ENCODE measurements at places on chromosomes 2 and 18. TPM values are rescaled to one million over a fixed set of nuclear protein-coding genes. Genes with fewer than 3 reads are reported as not detected.

Gene LONRF2
- 0.40 TPM for total RNA-seq

Gene LOXHD1
- 2.1 TPM for total RNA-seq

Gene ZNF142
- 28.8 TPM for total RNA-seq

Gene RAPGEF4
- total RNA-seq: 0.77 TPM

Gene SLC5A7
- total RNA-seq: not detected

Gene COLEC12
- total RNA-seq: 88.8 TPM

DNA sequence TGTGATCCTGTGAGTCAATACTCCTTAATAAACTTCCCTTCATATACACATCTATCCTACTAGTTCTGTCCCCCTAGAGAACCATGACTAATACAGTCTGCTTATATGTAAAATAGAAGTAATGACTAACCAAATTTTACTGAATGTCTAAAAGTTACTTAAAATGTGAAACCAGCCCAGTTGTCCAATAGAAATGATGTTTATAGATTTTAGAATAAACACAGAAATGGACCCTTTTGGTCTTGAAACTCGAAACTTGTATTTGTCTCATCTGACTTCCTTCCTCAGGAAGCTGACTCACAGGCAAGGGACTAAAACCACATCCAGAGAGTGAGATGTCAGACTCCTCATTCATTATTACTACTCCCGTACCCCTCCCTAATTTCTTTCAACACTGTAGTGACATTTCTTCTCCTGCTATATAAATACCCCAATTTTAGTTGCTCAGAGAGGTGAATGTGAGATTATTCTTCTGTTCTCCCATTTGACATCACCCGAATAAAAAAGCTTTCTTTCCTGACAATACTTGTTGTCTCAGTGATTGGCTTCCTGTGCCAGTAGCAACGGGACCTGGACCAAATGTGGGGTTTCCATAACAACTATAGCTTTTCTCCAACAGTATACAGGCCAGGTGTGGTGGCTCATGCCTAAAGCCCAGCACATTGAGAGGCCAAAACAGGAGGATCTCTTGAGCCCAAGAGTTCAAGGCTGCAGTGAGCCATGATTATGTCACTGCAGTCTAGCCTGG lies 486.0 kb downstream of the ERBB4 start:
- no peaks in the 10 kb centered on the region for H3K27me3 ChIP-seq
- no peaks in the 10 kb centered on the region for H3K4me1 ChIP-seq
- H3K27ac ChIP-seq: no peak overlapping the region

- no peak for DNase-seq
- no peaks in the 10 kb centered on the region for H3K36me3 ChIP-seq
- H3K27ac ChIP-seq: no peak overlapping the region
- no peak overlapping the region for H3K4me3 ChIP-seq
Measured at GRCh38 chr2:38605298-38605830, 2.6 kb upstream of the HNRNPLL start.

GRCh38 chr2:7612969-7613368 lies 695.8 kb downstream of the RNF144A start:
- no peak overlapping the region for H3K27ac ChIP-seq
- H3K4me1 ChIP-seq: no peaks in the 10 kb centered on the region
- DNase-seq: no peak
- H3K4me3 ChIP-seq: no peak overlapping the region
- H3K27me3 ChIP-seq: no peaks in the 10 kb centered on the region

DNA sequence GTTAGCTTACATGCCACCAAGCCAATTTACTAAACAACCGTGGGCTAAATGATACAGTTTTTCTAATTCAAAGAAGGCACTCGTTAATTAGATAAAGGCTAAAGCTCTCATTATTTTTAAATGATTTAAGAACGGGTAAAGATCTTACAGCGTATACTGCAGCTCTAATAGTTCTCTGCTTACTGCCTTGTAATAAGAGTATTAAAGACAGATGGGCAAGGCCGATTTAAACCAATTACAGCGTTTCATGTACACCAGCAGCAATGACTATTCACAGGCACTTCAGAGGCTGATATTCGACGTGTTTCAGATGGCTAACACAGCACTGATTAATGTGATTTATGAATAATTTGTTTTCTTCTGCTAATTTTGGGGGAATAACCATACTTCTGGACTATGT lies 259.3 kb downstream of the ZNF407 start:
- H3K27me3 ChIP-seq: no peaks in the 10 kb centered on the region
- no peaks in the 10 kb centered on the region for H3K36me3 ChIP-seq
- peaks cover 3% of the 10 kb centered on the region for H3K4me1 ChIP-seq
- H3K4me3 ChIP-seq: no peak overlapping the region
- no peak overlapping the region for H3K27ac ChIP-seq
- no peak for DNase-seq

GRCh38 chr2:175372704-175373701 lies 191.5 kb upstream of the ATP5MC3 start:
- no peak overlapping the region for H3K27ac ChIP-seq
- no peaks in the 10 kb centered on the region for H3K36me3 ChIP-seq
- no peak overlapping the region for H3K4me3 ChIP-seq
- H3K4me1 ChIP-seq: no peaks in the 10 kb centered on the region
- no peak for DNase-seq

DNA sequence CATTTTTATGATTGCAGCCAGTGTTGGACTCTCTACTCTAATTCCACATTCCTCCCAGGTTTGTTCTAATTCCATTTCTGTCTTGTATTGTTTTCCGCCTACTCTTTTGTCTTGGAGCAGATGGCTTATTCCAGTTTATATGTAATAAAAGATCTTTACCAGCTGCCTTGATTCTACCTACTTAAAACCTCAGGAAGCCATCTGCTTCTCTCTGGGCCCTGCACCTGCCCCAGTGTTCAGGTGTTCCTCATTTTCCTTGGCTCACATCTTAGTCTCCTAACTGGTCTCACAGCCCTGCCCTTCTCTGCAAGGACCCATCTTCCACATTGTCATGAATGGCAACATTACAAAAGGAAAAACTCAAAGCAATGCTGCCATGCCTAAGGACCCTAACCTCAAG lies 21.0 kb upstream of the IL37 start:
- peaks cover 5% of the 10 kb centered on the region for H3K4me1 ChIP-seq
- no peaks in the 10 kb centered on the region for H3K27me3 ChIP-seq
- H3K27ac ChIP-seq: no peak overlapping the region
- no peak for DNase-seq
- no peaks in the 10 kb centered on the region for H3K36me3 ChIP-seq
- H3K4me3 ChIP-seq: no peak overlapping the region

- H3K36me3 ChIP-seq: no peaks in the 10 kb centered on the region
- no peak overlapping the region for H3K27ac ChIP-seq
- DNase-seq: no peak
- H3K4me1 ChIP-seq: no peaks in the 10 kb centered on the region
Measured at GRCh38 chr2:227827143-227827542, 13.5 kb downstream of the CCL20 start.

DNA sequence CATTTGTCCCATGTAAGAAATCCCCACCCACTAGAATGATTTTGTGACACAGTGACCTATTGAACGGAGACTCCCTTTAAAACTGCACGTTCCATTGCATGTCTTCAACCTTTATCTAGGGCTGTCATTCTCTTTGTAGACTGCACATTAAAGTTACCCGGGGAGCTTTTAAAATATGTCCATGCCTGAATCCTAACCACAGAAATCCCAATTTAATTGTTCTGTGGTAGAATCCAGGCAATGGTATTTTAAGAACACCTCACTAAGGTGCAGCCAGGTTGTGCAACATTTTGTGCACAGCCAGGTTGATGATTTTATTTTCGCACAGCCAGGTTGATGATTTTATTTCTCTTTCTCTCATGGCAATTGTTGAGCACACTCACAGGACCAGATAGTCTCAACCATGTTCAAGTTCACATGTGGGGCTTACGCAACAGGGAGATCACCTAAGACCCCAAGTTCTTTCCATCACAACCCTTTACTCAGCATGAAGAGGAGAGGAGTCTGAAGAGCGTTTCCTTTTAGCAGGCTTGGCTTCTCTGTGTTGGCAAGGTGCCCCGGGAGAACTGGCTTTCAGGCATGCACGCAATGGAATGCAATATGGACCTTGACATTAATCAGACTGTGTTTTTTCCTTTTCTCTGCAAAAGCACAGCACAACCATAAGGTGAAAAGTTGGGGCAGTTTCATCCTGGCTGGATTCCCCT lies 467.3 kb upstream of the ETAA1 start:
- H3K27ac ChIP-seq: no peak overlapping the region
- no peaks in the 10 kb centered on the region for H3K27me3 ChIP-seq
- DNase-seq: no peak
- H3K36me3 ChIP-seq: no peaks in the 10 kb centered on the region

GRCh38 chr2:144445196-144445595 lies 74.7 kb downstream of the ZEB2 start:
- peaks cover 42% of the 10 kb centered on the region for H3K27me3 ChIP-seq
- H3K4me3 ChIP-seq: no peak overlapping the region
- no peak for DNase-seq
- no peak overlapping the region for H3K27ac ChIP-seq

GRCh38 chr2:20322527-20323300 lies 27.9 kb downstream of the PUM2 start:
- peaks cover 75% of the 10 kb centered on the region for H3K36me3 ChIP-seq
- no peak for DNase-seq
- no peak overlapping the region for H3K27ac ChIP-seq

GRCh38 chr2:101120124-101120996 lies 30.8 kb downstream of the TBC1D8 start:
- no peaks in the 10 kb centered on the region for H3K4me1 ChIP-seq
- no peak overlapping the region for H3K4me3 ChIP-seq
- DNase-seq: no peak
- no peak overlapping the region for H3K27ac ChIP-seq
- H3K27me3 ChIP-seq: no peaks in the 10 kb centered on the region

- no peak overlapping the region for H3K4me3 ChIP-seq
- no peaks in the 10 kb centered on the region for H3K4me1 ChIP-seq
- DNase-seq: no peak
- no peaks in the 10 kb centered on the region for H3K36me3 ChIP-seq
Measured at GRCh38 chr2:107931412-107931811, 54.9 kb upstream of the SLC5A7 start.

GRCh38 chr2:54310311-54310710 lies 54.3 kb upstream of the TSPYL6 start:
- no peak overlapping the region for H3K27ac ChIP-seq
- no peak overlapping the region for H3K4me3 ChIP-seq
- no peaks in the 10 kb centered on the region for H3K36me3 ChIP-seq
- no peaks in the 10 kb centered on the region for H3K27me3 ChIP-seq

DNA sequence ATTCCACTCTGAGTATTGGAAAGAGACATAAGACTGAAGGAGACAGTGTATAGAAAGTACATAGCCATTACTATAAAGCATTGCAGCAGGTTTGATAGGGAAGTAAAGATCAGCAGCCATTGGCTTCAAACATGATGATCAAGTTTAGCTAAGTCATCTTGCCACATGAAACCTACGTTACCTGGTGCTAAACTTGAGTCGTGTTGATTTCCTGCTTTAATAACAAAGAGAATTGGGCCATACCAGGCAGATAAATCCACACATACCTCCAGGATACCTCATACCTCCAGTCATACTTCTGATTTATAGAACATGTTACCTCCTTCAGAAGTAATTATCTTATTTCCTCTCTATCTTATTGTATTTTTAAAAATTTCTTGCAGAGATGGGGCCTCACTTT lies 10.3 kb upstream of the KYNU start:
- no peak for DNase-seq
- no peak overlapping the region for H3K4me3 ChIP-seq
- H3K4me1 ChIP-seq: no peaks in the 10 kb centered on the region
- H3K36me3 ChIP-seq: no peaks in the 10 kb centered on the region
- H3K27me3 ChIP-seq: no peaks in the 10 kb centered on the region
- H3K27ac ChIP-seq: no peak overlapping the region

GRCh38 chr18:59047321-59048047 lies 92.2 kb upstream of the SEC11C start:
- H3K4me1 ChIP-seq: peaks cover 7% of the 10 kb centered on the region
- H3K27ac ChIP-seq: no peak overlapping the region
- no peak for DNase-seq
- no peaks in the 10 kb centered on the region for H3K27me3 ChIP-seq
- H3K4me3 ChIP-seq: no peak overlapping the region

- no peaks in the 10 kb centered on the region for H3K36me3 ChIP-seq
- H3K4me3 ChIP-seq: no peak overlapping the region
- no peaks in the 10 kb centered on the region for H3K4me1 ChIP-seq
- DNase-seq: no peak
- no peaks in the 10 kb centered on the region for H3K27me3 ChIP-seq
Measured at GRCh38 chr2:33326100-33326499, 150.3 kb upstream of the RASGRP3 start.

GRCh38 chr2:86234563-86235131 lies 35.4 kb downstream of the MRPL35 start:
- no peak overlapping the region for H3K4me3 ChIP-seq
- no peaks in the 10 kb centered on the region for H3K27me3 ChIP-seq
- H3K4me1 ChIP-seq: no peaks in the 10 kb centered on the region
- DNase-seq: no peak
- no peaks in the 10 kb centered on the region for H3K36me3 ChIP-seq

GRCh38 chr18:46431522-46432171 lies 225.4 kb downstream of the LOXHD1 start:
- H3K27ac ChIP-seq: no peak overlapping the region
- H3K36me3 ChIP-seq: no peaks in the 10 kb centered on the region
- DNase-seq: no peak
- no peaks in the 10 kb centered on the region for H3K27me3 ChIP-seq
- H3K4me3 ChIP-seq: no peak overlapping the region

GRCh38 chr2:120810639-120811038 lies 75.0 kb downstream of the GLI2 start:
- DNase-seq: no peak
- no peak overlapping the region for H3K4me3 ChIP-seq
- no peaks in the 10 kb centered on the region for H3K36me3 ChIP-seq
- H3K27me3 ChIP-seq: no peaks in the 10 kb centered on the region
- no peaks in the 10 kb centered on the region for H3K4me1 ChIP-seq

GRCh38 chr2:135317375-135317774 lies 213.6 kb downstream of the ZRANB3 start:
- no peak for DNase-seq
- no peaks in the 10 kb centered on the region for H3K4me1 ChIP-seq
- H3K36me3 ChIP-seq: no peaks in the 10 kb centered on the region
- no peaks in the 10 kb centered on the region for H3K27me3 ChIP-seq
- H3K27ac ChIP-seq: no peak overlapping the region

DNA sequence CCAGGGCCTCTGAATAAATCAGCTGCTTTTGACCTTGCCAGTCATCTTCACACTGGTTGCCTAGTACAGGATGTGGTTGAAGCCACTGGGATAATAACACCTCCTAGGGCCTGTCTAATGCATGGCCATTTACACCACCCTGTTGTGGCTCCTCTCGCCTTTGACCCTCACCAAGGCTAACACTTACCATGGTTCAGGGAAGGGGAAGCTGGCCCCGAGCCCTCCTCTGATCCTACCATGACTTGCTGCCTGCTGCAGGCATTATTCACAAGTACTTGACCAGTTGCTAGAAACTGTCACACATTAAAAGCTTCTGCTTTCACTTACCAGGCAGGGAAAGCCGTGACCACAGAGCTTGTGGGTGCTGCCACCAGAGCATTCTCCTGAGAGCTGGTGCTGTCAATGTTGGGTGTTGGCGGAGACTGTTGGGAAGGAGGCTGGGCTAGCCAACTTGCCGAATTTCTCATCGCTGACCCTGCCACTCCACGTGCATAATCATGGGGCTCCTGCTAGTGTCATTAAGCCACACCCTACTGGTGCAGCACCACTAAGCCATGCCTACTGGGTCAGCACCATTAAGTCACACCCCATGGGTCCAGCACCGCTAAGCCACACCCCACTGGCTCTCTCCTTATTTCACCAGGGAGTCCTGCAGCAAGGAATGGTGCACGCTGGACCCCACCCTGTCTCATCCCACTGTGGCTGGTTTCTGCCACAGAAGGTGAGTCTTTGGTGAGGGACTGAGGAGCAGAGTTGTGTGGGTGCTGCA lies 47.0 kb upstream of the TTC39C start:
- H3K4me3 ChIP-seq: no peak overlapping the region
- H3K27ac ChIP-seq: no peak overlapping the region
- no peaks in the 10 kb centered on the region for H3K36me3 ChIP-seq
- no peaks in the 10 kb centered on the region for H3K27me3 ChIP-seq
- DNase-seq: no peak

Measured in endodermal cell (in vitro differentiated cells).